ENCODE measurements at places on chromosomes 5 and 9.

DNA sequence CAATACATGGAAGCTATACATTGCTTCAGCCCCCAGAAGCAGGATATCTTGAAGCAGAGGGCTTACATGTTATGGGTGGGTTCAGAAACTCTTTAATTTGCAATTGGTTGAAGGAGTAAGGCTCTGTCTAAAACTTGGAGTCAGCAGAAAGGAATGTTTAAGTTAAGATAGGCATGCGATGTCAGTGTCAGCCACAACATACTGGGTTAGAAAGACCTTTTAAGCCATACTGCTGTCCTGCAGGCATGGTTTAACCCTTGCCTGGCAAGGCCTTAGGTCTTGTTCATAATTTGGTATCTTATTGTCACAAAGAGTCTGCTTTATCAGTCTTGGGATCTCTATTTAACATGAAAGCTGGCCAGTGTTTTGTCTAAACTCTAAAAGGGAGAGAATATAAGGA is 1619.6 kb upstream of the WWC1 start:
- DNase-seq, result no peak

GRCh38 chr5:173299820-173300219 is 28.4 kb downstream of the STC2 start:
- no peak for DNase-seq

- no peak for DNase-seq
Observed at GRCh38 chr5:179271821-179272325, 73.4 kb downstream of the ADAMTS2 start.

DNA sequence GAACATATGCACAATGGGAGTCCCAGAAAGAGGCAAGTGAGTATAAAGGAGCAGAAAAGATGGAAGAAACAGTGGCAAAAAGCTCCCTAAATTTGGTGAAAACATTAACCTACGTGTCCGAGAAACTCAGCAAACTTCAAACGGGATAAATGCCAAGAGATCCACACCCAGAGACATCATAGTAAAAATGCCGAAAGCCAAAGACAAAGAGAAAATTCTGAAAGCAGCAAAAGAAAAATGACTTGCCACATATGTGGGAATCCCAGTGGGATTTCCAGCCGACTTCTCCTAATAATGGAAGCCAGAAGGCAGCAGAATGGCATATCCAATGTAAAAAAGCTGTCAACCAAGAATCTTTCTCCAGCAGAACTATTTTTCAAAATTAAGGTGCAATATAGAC is 101.2 kb downstream of the ADAMTS2 start:
- no peak for DNase-seq

DNA sequence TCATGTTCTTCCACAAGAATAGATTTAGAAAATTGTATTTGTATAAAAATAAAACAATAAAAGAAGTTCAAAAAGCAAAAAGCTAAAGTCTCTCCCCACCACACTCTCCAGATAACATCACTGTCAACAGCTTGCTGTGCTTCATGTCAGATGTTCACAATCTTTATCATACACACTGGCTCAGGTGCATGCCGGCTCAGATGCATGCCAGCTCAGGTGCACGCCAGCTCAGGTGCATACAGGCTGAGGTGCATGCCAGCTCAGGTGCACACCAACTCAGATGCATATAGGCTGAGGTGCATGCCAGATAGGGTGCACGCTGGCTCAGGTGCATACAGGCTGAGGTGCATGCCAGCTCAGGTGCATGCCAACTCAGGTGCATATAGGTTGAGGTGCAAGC is 26.5 kb downstream of the SEMA4D start:
- no peak for DNase-seq

- no peak for DNase-seq
Observed at GRCh38 chr9:4866239-4866969, 73.7 kb downstream of the RCL1 start.

DNA sequence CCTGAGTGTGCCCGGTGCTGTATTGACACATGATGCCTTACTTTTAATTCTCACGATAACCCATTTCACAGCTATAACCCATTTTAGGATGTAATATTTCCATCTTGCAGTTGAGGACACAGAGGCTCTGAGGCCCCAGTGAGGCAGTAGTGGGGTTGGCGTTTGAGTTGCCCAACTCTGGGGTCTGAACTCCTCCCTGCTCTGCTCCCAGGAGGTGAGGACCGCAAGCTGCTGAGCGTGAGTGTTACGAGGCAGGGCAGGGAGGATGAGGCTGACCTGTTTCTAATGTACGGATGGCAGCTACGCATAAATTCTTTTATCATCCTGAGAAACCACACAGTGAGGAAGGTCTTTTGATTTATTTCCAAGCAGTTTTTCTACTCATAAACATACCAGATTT is 11.4 kb downstream of the LRRC8A start:
- DNase-seq, result no peak

GRCh38 chr9:2018764-2019558 is 3.8 kb downstream of the SMARCA2 start:
- no peak for DNase-seq

DNA sequence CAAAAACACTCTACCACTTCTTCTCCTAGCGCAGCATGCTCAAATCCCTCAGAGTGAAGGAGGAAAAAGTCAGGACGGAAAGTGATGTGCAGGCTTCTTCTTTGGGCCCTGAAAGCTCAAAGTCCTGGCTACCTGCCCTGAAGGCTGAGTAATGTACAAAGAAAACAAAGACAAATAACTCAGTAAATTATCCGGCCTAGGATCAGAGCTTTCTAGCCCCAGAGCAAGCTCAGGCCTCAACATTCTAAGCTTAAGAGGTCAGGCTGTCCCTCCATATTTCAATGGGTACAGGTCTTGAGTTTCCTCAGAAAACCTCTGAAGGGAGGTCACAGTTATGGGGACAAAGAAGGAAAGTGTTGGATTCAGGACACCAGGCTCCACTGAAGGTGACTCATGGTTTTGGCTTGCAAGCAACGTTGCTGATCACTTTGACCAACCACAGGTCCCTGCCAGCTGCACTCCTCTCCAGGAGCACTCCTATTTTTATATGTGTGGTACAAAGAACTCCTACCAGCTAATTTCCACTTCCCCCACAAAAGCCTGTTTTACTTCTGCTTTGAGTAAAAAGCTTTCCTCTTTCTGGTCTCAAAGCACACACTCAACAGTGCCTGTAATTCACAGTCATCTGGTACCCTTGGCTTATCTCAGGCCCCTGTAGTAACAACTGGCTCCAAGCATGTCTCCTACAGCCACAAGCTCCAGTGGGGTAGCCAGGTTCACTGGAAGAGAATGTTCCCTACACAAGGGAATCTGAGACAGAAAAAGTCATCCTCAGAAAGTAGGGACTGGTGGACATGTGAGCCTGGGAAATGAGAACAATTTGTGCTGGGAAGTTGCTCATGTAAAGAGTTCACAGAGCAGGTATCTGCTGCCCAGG is 115.7 kb downstream of the UGCG start:
- DNase-seq, result no peak

DNA sequence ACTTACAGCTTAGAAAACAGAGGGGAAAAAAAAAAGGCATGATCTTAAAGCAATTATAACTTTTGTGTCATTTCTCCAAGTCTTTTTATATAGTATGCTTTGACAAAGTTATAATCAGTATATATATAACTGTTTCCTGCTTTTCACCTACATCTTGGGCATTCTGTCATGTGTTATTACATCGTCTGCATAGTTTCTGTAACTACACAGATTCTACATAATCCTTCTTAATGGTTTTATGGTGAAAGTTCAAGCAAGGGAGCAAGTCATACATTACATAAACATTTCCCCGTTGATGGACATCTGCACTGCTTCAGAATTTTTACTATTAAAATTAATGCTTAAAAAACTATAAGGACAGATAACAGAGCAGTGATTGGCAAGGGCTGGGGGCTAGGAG is 12.1 kb downstream of the FEM1C start:
- no peak for DNase-seq

- no peak for DNase-seq
Observed at GRCh38 chr5:75640395-75640794, 29.1 kb downstream of the ANKDD1B start.

GRCh38 chr9:116437411-116438370 is 249.4 kb upstream of the TRIM32 start:
- DNase-seq, result no peak

DNA sequence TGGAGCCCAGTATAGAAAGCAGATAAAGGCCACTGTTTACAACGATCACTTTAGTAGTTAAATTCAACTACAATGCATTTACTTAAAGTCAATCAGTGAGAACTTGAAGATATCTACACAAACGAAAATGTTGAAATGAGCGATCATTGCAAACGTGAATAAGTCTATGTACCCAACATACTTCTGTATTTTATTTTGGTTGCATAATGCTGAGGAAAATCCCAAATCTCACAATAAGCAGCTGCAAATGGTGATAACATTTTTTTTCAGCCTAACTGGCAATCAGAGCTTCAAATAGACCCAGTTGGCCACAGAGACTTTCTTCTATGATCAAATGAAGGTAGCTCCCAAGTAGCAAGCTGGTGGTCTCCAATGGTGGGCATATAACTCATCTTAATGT is 32.1 kb downstream of the PDGFRB start:
- DNase-seq, result no peak

DNA sequence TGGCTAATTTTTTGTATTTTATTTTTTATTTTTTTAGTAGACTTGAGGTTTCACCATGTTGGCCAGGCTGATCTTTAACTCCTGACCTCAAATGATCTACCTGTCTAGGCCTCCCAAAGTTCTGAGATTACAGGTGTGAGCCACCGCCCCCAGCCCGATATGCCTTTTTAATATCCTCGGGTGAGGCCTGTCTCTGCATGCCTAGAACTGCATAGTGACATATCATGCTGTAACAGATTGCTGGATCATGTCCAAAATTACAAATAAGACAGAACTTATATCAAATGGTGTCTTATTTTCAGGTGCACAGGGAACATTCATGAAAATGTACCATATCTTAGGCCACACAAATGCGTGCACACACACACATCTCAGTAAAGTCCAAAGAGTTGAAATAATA is 39.1 kb upstream of the PJA2 start:
- no peak for DNase-seq

DNA sequence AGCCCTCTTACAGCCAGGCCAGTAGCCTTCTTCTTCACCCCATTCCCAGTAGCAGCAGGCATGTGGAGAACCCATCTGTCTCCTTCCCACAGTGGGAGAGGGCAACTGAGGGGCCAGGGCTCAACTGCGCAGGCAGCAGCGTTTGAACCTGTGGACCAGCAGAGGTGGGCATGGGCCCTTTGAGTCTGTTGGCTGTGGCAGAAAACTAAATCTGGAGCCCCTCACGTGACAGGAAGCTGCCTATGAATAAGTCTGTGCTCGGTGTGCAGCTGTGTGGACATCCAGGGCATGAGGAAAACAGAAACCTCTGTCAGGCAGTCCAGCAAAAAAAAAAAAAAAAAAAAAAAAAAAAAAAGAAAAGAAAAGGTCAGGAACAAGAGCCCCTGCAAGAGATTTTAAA is 189.2 kb upstream of the NR3C1 start:
- DNase-seq, result no peak

- peak; percentile 45 for DNase-seq
Observed at GRCh38 chr5:133884569-133885311, 83.7 kb downstream of the C5orf15 start.

- no peak for DNase-seq
Observed at GRCh38 chr5:175520873-175521272, 42.5 kb downstream of the SFXN1 start.

DNA sequence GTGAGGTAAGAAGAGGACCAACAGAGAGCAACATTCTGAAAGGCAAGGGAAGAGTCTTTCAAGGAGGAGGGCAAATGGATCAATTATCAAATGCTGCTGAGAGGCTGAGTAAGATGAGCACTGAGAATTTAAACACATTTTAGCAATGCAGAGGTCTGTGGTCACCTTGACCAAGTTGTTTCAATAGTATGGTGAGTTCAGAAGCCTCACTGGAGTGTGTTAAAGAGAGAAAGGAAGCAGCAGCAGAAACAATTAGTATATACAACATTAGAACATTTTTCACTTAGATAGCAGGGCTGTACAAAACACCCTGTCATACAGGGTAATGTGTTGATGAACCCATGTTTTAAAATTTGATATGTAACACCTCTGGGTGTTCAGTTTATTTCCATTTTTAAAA is 131.5 kb downstream of the NR6A1 start:
- no peak for DNase-seq

DNA sequence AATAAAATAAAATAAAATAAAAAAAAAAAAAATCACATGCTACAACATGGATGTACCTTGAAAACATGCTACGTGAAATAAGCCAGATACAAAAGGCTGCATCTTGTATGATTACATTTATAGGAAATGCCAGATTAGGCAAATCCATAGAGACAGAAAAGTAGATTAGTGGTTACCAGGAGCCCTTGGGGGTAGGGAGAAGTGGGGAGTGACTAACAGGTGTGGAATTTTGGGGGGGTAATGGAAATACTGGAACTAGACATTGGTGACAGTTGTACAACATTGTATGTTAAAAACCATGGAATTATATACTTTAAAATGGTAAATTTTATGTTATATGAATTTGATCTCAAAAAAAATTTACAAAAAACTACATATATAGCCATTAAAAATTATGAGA is 47.3 kb downstream of the SLC1A1 start:
- no peak for DNase-seq

GRCh38 chr5:111855356-111855755 is 98.4 kb upstream of the NREP start:
- DNase-seq, result no peak

DNA sequence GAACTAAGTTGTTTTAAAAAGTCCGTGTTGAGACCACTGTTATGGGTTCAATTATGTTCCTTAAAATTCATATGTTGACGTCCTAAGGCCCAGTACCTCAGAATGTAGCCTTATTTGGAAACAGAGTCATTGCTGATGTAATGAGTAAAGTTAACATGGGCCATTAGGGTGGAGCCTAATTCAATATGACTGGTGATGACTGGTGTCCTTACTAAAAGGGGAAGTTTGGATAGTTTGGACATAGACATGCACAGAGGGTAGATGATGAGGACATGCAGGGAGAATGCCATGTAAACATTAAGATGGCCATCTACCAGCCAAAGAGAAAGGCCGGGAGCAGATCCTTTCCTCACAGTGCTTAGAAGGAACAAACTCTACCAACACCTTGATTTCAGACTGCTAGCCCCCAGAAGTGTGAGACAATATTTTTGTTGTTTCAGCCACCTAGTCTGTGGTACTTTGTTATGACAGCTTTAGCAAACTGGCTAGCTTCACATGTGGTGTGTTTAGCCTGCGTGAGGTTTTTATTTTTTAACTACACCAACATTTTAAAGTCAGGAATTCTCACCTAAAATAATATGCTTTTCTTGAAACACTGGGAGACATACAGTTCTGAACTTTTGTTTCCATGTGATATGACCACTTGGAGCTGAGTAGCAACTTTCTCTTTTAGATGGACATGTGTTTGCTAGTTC is 135.3 kb downstream of the YIPF5 start:
- DNase-seq, result no peak

GRCh38 chr9:23698161-23698560 is 127.9 kb downstream of the ELAVL2 start:
- no peak for DNase-seq

GRCh38 chr9:29319736-29320513 is 1746.6 kb upstream of the C9orf72 start:
- no peak for DNase-seq

- peak; percentile 79 for DNase-seq
Observed at GRCh38 chr5:38532165-38532669, 24.2 kb downstream of the LIFR start.

All from NCI-H1092 (cell line).